ENCODE measurements at places on chromosomes 13 and 19. TPM values are rescaled to one million over a fixed set of nuclear protein-coding genes. Genes with fewer than 3 reads are reported as not detected.

The CAMSAP3 gene
- total RNA-seq, result 12.6 TPM

The CALR3 gene
- 0.78 TPM for total RNA-seq

The PVR gene
- 58.8 TPM for total RNA-seq

The DLEU7 gene
- total RNA-seq, result not detected

The SLITRK5 gene
- total RNA-seq, result 0.07 TPM

The ZNF607 gene
- total RNA-seq, result 3.9 TPM

The ZNF563 gene
- total RNA-seq, result 3.2 TPM

The CEACAM3 gene
- not detected for total RNA-seq

The KLF2 gene
- 1.1 TPM for total RNA-seq

The ADGRE1 gene
- total RNA-seq, result not detected

The RUBCNL gene
- total RNA-seq, result not detected
